ENCODE measurements at places on chromosomes 7 and 10.

DNA sequence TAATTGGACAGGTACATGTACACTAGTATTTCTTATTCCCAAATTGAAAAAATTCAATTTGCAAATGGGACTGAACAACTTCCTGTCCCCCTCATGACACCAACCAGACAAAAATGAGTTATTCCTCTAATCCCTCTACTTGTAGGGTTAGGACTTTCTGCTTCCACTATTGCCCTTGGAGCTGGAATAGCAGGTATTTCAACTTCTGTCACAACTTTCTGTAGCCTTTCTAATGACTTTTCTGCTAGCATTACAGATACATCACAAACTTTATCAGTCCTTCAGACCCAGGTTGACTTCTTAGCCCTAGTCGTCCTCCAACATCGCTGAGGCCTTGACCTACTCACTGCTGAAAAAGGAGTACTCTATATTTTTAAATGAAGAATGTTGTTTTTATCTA, 6.4 kb downstream of the CYP3A7 start:
- no peak for DNase-seq

DNA sequence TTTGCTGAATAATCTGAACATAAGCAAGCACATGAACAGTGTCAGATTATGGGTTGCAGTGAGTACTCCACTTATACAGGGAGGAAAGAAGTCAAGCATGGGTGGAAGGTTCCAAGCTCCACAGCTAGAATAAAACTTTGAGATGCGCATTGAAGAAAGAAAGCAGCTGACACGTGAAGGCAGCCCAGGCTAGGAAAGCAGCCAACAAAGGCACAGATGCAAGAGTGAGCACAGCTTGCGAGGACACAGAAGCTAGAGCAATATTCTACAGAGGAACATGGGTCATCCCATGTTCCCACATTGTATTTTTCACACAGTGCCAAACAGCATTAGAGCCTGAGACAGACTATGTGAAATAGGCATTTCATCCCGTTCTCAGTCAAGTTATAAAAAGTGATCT, 194.6 kb upstream of the TBX20 start:
- DNase-seq = no peak

GRCh38 chr7:38465956-38466355, 165.2 kb downstream of the AMPH start:
- no peak for DNase-seq

GRCh38 chr7:114109721-114110120, 190.9 kb upstream of the PPP1R3A start:
- DNase-seq = no peak

DNA sequence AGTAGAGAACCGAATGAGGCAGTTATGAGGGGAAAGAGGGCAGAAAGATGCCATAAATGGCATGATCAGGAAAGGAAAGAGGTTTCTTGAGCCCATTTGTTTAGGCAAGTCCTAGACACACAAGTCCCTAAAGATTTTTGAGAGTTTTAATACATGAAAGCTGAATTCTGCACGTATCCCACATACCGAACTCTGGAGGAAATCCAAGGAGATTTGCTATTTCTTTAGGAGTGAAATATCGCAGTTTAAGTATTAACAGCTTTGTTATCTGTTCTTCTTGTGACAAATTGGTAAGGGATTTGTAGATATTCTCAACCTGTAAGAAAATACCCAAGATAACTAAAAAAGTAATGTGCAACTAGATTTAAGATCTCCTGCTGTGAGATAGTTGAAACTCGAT, 23.7 kb upstream of the CUBN start:
- DNase-seq = no peak

DNA sequence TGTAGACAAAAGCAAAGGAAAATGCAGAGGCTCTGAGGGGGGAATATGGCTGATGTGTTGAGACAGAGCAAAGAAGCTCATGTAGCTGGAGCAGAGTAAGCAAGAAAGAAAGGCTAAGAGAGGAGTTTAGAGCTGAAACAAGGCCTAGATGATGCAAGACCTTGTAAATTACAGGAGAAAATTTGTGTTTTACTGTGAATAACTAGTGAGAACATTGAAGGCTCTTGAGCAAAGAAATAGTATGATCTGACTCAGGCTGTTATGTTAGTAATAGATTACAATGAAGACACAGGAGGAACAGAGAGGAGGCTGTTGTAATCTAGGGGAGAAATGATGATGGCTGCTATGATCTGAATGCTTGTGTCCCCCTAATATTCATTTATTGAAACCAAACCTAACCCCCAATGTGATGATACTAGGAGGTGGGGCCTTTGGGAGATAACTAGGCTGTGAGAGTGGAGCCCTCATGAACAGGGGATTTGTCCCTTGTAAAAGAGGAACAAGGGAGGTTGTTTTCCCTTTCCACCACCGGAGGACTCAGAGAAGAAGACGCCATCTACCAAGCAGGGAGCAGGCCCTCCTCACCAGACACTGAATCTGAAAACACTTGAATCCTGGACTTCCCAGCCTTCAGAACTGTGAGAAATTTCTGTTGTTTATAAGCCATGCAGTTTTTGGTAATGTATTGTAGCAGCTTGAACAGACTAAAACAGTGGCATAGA, 394.9 kb downstream of the HTR7 start:
- DNase-seq = no peak

DNA sequence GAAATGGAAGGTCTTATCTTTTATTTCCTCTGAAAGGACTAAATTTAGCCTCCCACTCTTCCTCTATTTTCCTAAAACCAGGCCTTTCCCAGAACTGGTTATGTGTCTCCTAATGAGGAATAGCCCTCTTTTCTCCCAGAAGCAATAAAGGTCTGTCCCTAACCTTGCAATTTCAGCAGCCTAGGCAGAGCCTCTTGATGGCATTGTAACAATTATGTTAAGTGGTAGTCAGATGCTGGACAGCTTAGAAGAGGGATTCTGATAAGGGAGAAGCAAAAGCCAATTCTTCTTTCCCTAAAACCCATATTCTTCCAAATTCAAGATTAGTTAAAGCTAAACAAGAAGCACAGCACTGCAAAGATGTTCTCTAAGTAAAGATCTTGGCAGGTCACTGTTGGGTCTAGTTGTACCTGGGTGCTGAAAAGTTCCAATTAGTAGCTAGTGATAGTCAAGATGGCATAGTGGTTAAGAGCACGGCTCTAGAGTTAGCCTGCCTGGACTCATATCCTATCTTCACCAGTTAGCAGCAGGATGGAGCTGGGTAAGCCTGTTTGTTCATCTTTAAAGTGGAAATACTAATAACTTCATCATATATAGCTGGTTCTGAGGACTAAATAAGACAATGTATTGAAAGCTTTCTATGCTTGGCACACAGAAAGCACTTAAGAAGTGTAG, 14.3 kb upstream of the KCNIP2 start:
- DNase-seq = no peak

DNA sequence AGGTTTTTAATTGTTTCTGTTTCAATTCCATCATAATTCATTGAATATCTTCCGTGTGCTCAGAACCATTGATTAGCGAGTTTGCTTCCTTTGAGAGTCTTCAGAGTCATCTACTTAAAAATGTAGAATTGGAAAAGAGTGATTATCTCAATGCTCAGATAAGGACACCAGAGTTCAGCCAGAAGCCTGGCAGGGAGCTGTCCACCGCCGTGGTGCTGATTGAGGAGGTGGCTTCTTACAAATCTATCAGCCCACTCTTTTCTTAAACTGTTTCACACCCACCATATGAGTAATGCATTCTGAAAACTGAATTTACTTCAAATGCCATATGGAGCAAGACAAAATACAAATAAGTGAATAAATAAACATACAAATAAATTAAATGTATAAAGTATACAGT, 79.3 kb downstream of the INSYN2A start:
- DNase-seq = peak; percentile 20

- no peak for DNase-seq
These were observed 1.2 kb downstream of the ZWINT start for GRCh38 chr10:56359837-56360236.

GRCh38 chr7:100400656-100401055, 27.4 kb downstream of the PILRA start:
- no peak for DNase-seq

DNA sequence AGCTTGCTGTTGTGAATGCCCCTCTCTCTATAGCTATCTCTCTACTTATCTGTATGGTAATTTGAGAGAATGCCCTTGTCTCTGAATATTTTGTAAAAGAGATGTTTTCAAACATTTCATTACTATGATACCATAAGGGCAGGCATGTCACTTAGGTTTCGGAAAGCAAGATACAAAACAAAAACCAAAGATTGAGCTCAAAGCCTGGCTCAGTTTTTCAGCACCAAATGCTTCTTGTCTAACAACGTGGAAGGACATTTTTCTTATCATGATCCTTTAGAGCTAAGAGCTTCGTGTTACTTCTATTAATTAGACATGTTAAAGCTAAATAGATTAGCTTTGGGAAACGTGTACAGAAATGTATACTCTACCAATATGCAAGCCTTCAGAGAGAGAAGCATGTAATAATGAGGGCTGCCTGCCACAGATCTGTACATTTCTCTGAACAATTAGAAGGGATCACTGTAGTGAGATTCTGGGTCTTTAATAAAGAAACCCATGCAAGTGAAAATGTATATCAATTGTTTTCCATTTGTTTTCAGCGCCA, 148.9 kb downstream of the ARID5B start:
- peak; percentile 69 for DNase-seq

DNA sequence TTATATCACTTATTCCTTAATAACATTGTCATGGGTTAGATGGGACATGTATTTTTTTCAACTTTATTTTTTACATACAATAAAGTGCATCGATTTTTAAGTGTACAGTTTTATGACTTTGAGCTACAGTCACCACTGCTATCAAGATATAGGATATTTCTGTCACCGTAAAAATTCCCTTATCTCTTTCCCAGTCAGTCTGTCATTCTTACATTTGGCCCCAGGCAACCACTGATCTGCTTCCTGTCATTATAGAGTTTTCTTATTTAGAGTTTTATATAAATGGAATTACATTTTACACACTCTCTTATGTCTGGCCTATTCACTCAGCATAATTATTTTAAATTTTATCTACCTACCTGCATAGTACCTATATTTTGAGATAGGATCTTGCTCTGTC, 145.2 kb downstream of the AUTS2 start:
- no peak for DNase-seq

DNA sequence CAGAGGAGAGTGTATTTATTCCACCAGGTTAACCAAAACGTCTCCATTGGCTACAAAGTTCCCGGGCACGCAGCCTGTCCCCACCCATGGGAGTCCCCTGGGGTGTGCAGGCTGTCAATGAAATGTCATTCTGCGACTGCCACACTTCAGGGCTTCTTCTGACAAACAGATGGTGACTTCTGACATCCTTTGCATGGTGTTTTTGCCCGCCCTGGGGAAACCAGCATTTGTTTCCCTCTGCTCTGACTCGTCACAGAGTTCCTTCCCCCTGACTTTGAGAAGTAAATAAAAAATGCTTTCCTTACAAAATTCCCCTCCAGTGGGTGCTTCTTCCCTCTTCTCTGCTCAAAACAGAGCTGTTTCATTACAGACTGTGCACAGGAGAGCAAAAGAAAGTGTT, 38.2 kb downstream of the TNS3 start:
- no peak for DNase-seq

- DNase-seq = no peak
These were observed 162.9 kb downstream of the ARL5B start for GRCh38 chr10:18822156-18822555.
